ENCODE measurements at places on chromosomes 4 and X. TPM values are rescaled to one million over a fixed set of nuclear protein-coding genes. Genes with fewer than 3 reads are reported as not detected.

GRCh38 chrX:81791086-81791485 is 589.2 kb downstream of the SH3BGRL start:
- no peak for DNase-seq

DNA sequence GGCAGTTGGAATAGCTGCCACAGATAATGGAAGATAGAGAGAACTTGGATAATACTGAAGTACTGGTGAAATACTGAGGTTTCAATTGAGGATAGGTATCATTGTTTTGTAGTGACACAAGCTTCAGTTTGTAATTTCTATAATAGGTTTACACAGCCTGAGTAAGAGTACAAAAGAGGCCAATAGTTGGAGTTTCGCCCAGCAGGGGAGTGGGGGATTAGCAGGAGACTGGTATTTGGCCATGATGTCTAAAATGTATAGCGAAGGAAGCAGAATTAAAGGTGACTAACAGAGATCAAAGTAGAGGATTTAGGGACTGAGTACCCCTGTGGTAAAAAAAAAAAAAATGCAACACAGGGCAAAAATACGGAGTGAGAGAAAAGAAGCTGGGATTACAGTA is 129.5 kb downstream of the KCTD8 start:
- DNase-seq = no peak

DNA sequence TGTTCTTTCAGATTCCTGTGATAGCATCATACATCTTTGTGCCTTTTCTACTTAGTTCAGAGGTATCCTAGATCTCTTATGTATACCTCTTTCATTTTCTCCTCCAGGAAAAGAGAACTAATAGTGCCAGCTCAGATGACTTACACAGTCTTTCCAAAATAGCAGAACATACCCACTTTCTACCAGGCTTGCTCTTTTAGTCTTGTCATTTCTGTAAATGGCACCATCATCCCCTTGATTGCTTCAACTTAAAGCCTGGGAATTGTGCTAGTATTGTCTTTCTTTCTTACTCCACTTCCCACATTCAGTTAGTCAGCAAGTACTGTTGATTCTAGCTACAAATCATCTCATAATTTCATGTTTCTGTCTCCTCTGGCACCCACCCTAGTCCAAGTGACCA is 5.1 kb downstream of the APEX2 start:
- DNase-seq = no peak

DNA sequence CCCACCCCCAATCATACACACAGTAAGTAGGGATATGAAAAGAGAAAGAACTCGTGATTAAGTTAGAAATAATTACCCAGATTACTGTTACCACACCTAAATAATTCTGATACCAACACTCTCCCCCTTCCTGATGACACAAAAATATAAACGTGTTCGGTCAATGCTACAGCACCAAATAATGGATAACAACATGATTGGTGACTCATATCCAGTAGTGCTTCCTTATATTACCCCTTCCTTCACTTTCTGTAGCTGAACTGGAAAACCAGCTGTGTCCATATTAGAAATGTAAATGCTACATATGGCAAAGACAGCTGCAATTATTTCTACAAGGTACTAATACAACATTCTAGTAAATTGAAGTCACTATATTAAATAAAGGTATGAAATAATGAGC is 20.8 kb downstream of the EIF4E start:
- no peak for DNase-seq

Gene TMEM271
- total RNA-seq = not detected

- no peak for DNase-seq
These were observed 2.2 kb upstream of the XAGE3 start for GRCh38 chrX:52870046-52870445.

GRCh38 chr4:141458501-141458900 is 177.9 kb upstream of the IL15 start:
- DNase-seq = no peak
